ENCODE measurements at places on chromosomes 2 and 18.

DNA sequence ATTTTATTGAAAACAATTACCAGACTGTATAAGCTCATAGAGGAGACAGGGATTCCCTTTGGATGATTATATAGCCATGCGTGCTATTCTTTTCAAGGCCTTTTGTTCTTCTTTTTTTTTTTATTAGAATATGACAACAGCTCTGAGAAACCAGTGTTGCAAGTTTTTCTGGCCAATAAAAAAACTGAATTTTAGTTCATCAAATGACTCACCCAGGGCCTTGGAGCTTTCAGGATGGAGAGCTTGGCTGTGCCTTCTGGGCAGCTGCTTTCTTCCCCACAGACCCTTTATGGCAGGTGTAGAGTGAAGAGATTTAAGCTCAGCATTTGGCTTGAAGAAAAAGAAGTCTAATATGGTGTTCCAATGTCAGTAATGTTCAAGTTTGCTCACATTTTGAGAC is 497.9 kb upstream of the FANCL start:
- DNase-seq = no peak

DNA sequence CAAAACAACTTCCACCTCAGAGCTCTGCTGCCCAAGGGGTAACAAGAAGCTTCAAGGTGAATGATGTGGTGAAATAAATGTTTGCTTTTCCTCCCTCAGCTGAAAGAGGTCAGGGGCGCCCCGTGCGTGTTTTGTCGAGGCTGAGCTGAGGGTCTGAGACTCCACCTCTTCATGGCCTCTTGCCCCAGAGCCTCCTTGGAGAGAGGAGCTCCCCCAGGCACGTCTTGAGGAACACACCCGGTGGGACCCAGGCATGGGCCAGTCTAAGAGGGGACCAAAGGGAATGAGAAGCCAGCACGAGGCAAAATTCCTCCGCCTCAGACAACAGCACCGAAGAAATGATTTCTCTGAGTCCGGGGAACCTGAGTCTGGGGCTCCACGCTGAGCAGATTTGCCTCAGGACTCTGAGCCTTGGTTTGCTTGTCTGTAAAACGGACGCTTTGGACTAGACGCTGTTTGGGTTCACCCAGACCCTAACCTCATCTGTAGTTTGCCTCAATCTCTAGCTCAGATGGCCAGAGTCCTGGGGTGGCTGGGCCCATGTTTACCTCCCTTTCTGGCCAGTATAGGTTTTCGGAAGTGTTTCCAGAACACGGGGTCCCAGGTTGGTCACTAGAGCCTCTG is 56.4 kb upstream of the ODC1 start:
- no peak for DNase-seq

DNA sequence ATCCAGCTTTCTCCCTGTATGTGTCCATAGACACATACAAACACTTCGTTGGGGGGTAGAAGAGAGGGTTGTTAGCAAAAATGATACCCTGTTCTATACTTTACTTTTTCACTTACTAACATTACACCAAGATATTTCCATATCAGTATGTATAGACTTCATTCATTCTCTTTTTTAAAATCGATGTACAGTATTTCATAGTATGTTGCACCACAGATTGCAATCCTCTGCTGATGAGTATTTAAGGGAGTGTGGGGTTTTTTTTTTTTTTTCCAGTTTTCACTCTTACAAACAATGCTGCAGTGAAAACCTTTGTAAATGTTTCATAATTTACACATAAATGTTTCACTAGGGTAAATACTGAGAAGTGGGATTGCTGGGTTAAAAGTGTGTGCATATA is 402.3 kb downstream of the LRATD1 start:
- DNase-seq = no peak

DNA sequence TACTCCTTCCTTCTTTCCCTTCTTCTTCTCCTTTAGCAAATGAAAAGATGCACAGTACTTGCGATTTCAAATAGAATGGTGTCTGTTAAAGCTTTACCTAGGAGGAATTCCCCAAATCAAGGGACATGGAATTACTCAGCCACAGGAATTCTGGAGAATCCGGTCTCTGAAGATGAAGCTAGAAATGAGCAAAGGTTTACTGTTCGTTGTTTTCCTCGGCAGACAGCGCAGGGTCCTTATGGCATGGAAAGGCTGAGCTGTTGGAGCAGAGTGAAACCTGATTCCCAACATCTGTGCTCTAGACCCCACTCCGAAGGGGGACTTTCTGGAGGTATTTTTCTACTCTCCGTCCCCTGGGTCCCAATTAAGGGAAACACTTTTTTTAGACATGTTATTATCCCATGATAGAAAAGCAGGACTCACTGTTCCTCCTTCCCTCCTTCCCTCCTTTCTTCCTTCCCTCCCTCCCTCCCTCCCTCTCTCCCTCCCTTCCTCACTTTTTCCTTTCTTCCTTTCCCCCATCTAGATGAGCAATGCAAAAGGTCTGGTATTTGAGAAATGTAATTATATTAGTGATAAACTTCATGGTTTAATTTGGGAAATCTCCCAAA is 47.1 kb downstream of the CDCA7 start:
- DNase-seq = no peak

DNA sequence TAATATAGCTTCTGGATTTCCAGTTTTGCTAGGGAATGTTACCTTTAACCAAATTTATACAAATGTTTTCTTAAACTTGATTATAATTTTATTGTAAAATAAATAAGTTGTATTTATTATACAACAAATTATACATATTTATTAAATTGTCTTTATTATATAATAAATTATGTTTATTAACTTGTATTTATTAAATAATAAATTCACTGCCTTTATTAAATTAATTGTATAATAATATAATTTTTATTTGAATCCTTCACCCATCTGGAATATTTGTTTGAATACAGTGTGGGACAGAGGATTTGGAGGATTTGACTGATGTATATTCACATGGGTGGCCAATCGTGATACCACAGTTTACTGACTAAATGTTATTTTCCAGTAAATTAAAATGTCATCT is 43.4 kb upstream of the CCDC178 start:
- no peak for DNase-seq
